ENCODE measurements at places on chromosomes 16 and 17.
A peak's percentile ranks its signal among the peaks of the same experiment; 100 is the strongest.

DNA sequence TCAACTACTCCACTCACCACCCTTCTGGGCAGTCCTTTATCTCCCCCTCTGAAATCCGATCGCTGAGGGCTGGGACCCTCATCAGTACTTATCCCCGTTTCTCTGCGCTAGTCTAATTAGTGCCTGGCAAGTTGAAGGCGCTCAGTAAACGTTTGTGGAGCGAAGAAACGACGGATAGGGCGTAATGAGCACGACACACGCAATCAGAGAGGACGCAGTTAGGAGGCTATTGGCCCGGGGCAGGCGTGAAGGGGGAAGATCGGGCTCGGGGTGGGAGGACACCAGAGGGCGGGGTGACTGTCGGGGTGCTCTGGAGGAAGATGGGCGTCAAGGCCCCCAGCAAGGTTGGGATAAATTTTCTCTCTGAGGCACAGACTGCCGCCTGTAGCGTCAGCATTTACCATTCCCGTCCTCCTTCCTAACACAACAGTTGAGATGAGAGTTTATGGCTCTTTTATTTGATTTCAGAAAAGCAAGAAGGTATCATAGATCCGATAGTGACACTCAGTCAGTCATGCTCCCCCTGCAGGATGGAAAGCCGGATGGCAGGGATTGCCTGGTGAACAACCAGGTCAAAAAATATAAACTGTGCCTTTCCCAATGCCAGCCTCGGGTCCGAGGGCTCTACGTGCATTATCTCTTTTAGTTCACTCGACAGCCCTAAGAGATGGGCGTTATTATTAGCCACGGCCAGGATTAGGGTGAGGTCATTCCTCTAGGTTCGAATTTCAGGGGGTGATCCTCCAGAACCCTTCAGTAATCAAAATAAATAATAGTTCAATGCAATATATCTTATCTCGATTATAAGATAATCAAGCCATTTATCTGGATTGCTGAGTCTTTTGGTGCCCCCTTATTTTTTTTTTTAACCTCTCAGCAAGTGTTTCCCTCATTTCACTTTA lies 9.5 kb upstream of the ARL4D start:
- DNase-seq = peak; percentile 78

GRCh38 chr17:31373150-31374093 lies 18.1 kb upstream of the RAB11FIP4 start:
- peak; percentile 17 for DNase-seq

- no peak for DNase-seq
These were observed 4.9 kb downstream of the TIMM22 start for GRCh38 chr17:1001640-1002411.

GRCh38 chr17:33871720-33872540 lies 383.2 kb upstream of the CCL2 start:
- no peak for DNase-seq

DNA sequence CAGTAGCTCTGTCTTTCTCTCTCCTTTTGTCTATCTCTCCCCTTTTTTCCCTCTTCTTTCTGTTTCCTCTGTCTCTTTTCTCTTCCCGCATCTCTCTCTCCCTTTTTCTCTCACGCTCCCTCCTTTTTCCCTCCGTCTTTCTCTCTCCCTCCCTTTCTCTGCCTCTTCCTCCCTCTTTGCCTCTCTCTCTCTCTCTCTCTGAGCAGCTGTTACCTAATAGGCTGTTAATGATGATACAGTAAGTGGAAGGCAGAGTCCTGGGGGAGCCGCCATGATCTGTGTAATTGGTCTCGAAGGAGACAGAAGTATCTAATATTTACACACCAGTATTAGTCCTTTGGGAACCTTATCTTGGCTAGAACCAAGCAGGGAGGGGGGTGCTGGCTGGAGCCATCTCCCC lies 136.1 kb upstream of the CIBAR2 start:
- DNase-seq = no peak

DNA sequence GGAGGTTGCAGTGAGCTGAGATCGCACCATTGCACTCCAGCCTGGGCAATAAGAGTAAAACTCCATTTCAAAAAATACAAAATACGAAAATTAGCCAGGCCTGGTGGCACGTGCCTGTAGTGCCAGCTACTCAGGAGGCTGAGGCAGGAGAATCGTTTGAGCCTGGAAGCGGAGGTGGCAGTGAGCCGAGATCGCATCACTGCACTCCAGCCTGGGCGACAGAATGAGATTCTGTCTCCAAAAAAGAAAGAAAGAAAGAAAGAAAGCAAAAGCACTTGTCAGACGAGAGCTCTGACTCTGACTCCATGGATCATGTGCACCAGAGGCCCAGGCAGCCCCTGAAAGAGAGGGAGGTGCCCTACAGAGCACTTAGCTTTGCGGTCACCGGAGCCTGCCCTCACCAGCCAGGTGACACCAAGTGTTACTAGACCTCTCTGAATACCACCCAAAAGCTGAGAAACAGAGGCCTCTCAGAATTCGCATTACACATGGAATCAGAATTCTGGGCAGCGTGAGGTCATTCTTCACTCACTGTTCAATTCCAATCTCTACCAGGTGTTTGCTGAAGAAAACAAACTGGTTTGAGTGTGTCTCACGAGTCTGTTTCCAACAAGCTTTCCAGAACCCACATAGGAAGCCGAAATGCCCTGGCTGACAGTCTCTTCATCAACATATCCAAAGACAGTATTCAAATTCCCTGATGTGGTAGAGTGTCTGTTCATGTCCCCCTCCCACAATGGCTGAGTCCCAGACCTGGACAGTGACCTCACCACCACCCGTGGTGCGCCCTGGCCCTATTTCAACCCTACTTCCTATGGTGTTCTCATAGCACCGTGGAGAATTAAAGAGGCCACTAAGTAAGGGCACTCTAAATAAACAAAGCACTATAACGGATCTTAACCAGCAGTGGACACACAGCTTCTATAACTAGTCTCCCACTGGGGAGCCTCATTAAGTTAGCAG lies 1.5 kb downstream of the FLCN start:
- DNase-seq = no peak

DNA sequence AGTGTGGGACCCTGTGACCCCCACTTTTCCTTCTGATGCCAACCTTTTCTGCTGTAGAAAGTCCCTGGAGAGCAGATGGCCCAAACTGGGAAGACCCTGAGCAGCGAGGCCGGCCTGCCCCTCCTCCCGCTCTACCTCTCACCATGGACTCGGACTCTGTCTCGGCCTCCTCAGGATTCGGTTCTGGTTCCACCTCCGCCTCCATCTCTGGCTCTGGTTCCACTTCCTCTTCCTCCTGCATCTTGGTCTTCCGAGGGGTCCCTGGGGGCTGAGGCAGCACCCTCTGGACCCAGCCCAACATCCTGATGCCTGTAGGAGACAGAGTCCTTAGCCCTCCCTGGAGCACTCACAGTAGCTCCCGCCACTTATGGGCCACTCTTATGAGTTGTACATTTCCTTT lies 3.9 kb downstream of the CNGB1 start:
- DNase-seq = no peak

- DNase-seq = no peak
These were observed 13.9 kb downstream of the KDM8 start for GRCh38 chr16:27217256-27217655.

DNA sequence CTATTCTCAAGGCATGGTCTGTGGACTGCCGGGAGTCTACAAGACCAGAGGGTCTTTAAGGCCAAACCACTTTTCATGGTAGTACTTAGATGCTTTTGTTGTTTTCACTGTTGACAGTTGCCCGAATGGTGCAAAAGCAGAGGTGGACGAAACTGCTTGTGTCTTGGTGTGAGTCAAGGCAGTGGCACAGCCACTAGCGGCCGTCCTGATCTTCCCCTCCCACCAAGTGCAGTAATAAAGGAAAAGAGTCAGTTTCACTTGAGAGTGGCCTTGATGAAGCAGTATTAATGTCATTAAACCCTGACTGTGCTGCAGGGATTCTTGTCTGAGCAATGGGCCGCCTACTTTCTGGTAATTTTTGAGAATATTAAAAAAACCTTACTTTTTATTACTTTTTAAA lies 109.1 kb downstream of the PRKCA start:
- no peak for DNase-seq

DNA sequence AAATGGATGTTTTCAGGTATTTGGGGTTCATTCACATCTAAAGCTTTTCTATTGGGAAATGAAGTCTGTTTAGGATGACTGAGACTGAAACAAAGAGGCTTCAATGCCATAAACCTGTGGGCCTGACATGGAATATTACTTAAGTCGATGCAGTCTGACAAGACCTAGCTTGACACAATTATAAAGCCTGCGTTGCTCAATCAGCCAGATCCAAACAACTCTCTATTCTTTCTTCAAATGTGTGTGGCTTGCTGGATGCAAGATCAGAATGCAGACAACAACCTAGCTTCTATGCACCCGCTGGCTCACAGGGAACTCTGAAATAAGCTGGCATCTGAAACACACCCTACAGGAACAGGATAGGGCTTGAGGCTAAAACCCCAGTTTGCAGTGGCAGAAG lies 40.0 kb downstream of the RFFL start:
- DNase-seq = no peak

GRCh38 chr17:79049821-79050220 lies 24.8 kb upstream of the ENGASE start:
- DNase-seq = no peak

- DNase-seq = peak; percentile 39
These were observed 7.9 kb downstream of the ENGASE start for GRCh38 chr17:79082311-79083190.
